Keratinocyte (primary cell): ENCODE measurements at places on chromosomes 11 and 22.

DNA sequence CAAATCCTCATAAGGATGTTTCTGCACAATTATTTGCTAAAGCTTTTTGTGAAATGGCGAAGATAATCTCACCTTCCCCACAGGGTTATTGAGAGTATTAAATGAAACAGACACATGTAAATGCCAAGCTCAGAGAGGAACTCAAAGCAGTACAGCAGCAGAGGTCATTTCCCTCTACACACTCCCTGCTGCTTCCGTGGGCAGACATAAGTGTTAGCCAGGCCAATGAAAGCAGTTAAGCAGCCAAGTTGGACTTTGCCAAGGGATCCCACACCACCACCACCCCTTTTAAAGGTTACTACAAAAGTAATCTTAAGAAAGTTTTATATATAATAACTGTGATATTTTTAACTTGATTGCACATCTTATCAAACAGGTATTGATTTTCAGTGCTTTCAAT, 4.0 kb upstream of the FAM111A start:
- no peak for DNase-seq

DNA sequence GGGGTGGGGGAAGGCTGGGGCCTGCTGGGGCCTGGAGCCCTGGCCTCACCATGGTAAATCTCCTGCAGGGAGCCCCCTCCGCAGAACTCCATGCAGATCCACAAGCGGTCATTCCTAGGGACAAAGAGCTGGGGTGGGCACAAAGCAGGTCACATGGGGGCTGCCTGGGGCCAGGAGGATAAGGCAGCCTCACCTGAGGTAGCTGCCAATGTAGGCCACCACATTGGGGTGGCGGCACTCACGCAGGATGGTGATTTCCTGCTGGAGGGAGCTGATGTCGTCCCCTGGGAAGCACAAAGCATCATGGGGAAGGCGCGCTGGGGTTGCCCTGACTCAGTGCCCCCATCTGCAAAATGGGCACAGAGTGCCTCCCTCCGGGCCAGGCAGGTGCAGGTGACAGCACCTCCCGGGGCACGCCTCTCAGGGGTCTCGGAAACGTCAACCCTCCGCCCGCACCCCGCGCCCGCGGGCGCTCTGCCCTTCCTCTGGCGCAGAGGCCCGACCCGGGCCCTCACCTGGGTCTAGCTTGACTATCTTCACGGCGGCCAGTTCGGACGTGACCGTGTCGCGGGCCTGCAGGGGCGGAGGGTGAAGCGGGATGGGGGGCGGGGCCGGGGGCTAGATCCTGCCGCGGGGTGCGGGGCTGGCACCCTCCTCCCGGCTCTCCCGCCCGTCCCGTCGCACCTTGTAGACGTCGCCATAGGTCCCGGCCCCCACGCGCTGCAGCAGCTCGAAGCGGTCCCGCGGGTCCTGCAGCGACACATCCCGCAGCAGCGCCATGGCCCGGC, 450 bp downstream of the MAP4K2 start:
- no peak for DNase-seq

DNA sequence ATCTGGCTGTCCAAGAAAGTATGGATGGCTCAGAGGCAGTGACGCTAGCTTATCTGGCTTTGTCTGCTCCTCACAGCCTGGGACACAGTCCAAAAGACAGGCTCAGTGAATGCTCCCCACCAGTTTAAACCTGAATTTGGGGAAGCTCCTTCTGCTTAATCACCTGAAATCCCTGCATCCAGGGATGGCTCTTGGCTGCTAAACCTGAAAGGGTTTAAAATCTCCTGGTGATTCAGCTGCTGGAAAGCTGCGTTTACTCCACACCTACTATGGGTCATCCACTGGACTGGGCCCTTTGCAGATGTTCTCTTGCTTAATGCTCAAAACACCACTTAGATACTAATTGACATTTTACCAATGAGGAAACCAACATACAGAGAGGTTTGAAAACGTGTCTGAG, 302.0 kb upstream of the NARS2 start:
- no peak for DNase-seq

DNA sequence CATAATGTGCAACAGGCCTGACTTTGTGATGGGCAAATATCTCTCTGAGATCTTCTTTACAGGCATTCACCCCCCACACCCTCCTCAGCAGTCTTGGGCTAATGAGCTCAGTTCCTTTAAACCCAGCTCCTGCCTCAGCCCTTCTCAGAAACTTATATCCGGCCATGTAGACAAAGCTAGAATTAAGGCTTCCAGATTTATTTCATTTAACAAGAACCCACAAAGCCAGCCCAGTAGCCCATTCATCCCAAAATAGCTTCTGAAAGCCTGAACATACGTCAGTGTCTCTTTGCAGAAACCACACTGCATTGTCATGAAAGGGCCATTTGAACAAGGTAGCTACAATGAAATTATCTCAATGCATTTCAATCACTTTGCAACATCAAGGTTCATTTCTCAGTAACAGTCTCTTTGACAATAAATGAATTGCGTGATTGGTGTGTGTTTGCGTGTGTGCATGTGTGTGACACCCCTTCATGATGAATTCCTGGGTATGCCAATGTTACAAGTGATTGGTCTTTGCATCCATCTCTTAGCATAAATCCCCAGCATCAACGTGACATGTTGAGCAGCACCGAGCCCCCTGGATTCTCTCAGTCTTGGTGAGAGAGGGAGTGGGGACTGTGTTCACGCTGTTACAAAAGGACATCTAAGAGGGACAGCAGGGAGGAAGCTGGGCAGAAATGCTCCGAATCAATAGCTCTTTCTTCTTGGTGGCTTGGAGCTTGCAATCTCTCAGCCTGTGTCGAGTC, 299.6 kb downstream of the KIRREL3 start:
- no peak for DNase-seq

DNA sequence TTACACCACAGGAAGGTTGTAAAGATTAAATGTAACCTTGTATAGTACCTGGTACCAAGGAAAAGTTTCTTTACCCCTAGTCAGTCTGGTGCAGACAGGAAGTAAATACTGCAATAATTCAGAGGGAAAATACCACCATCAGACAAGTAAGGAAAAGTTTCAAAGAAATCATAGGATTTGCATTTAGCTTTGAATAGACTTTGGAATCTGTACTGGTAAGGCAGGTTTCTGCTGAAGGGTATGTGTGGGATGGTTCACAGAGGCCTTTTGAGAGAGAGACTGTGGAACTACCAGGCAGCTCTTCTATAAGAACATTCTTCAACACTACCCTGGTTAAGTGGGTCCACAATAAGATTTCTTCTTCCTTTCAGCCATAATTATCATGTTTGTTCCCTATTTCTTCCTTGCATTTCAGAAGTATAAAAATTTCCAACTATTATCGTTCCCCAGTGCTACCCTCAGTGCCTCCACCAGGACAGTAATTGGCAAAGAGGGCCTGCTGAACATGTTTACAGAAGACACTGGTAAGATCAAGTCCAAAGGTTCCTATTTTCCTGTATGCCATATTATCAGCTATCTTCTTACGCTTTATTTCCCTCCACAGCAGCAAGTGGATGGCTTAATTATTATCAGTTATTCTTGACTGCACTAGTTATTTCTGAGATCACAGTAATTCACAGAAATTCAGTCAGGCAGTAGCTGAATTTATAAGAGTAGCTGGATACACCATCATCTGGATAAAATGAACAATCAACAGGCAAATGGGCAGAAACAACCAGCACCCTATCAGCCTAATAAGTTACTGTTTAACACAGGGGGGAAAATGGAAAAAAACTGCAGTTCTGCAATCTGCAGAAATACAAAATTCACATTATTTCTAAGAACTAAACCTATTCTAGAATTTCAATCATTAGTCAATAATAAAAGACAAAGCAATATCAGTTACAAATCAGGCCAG, 48.5 kb downstream of the PITPNB start:
- DNase-seq, result no peak

DNA sequence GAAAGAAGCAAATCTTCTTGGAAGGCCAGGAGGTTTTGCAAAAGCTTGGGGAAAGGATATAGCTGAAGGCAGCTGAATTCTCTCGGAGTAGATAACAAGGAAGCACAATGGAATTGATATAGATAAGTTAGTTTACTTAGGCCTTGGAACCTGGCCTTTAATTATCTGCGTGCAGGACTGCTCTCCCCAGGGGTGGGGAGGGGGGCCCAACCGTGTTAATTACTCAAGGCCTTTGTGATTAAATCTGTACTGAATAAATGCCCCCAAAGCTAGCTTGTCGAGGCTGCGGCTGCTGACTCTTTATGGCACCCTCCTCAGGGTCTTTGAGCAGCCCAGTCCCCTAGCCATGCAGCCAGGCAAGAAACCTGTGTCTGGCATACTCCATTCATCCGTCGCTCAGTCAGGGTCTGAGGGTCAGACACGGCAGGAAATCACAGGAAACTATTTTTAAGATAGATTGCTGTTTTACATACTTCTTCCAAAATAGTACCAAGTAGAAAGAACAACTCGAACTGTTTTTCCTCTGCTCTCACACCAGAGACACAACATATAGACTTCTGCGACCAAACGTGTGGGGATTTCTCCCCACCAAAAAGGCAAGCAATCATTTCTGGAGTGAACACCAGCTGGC, 36.5 kb downstream of the MS4A2 start:
- no peak for DNase-seq

- DNase-seq, result no peak
Measured at GRCh38 chr11:119891055-119891768, 162.2 kb upstream of the NECTIN1 start.

DNA sequence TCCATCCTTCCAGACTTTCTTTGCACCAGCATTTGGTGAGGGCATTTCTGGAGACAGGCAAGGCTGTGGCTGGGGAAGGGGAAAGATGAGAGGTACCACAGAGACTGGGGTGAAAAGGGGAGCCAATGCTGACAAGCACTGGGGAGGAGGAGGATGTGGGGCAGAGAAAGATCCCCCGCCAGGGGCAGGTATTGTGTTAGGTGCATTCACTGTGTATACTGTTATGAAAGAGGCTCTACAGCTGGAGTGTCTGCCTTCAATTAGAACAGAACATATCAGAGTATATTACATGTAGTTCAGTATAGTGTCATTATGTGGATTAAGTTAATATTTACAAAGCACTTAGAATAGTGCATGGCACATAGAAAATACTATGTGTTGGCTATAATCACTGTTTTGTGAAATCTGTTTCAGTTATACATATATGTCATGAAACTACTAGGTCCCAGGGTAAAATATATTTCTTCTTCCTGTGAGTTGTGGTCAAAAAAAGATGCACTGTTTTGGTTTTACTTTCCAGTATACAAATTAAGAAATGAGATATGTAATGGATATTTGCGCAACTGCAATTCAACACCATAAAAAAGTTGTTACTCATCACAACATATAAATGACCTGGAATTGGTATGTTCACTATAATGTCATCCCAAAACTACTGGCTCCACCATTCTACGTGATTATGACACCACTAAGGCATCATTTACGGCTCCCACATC, 8.4 kb downstream of the MSANTD2 start:
- DNase-seq, result no peak

DNA sequence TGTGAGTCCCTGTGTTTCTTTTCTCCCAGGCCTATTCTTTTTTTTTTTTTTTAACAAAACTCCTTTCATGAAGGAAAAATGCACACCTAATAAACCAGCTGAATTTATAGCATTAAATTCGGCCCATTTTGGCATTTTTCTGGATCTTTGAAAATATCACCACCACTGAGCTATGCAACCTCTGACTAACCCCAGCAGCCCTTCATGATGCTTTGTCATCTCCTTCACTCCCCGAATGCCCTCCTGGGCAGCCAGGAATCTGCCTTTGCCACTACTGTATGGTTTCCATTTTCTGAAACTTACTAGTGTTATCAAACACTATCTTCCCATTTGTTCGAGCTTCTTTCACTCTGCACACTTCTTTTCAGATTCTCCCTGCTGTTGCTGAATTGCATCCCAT, 97.9 kb downstream of the ZNF280B start:
- no peak for DNase-seq

DNA sequence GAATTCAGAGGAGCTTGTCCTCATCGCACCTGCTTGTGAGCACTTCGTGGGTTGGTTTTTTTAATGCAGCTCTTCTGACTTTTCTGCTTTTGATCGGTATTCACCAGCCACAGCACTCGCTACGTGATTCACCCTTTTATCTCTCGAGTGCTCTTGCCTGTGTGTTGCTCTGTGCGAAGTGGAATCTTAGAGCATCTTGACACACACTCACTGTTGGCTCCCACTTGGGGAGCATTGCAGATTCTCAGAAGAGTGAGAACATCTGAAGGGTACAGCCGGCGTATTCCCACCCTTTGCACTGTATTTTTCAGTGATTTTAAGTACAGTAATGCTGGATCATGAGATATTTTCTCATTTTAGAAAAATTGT, 10.9 kb downstream of the TNNT3 start:
- no peak for DNase-seq

DNA sequence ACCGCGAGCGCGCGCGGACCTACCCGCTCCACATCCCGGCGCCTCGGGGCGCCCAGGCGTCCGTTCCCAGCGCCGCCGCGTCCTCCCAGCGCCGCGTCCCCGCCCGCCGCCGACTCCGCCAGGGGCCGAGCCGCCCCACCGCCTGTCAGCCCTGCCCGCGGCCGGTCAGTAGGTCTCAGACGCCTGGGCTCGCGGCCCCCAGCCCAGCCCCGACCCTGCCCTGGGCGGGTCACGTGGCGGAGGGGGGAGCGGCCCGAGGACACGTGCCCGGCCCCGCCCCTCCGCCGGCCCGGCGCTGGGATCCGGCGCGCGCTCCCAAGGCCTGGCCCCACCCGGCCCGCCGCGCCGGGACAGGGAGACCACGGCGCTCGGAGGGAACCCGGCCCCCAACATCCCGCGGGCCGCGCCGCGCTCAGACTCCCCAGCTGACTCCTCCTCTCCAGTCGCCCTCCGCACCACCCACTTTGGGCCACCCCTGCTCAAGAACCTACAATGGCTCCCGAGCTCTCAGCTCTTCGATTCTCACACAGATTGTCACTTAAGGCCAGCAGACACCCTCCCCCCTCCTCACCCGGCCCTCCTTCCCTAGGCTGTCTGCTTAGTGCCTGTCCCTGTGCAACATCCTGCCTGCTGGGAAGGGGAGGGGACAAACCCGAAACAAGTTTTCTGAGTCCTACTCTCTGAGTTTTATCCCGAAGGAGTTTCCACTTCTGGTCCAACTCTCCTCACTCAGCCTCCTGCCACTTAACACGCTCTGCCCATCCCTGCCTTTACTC, at the start of gene RAB3IL1:
RAB3IL1 (minus strand) TSS at position 233 of the 776 bp plus-strand sequence; CDS start at position 34, 199 bp downstream.
- DNase-seq, result no peak

GRCh38 chr11:119284344-119285157, 32.4 kb downstream of the MCAM start:
- no peak for DNase-seq

GRCh38 chr11:19279451-19279850, 38.7 kb upstream of the E2F8 start:
- DNase-seq, result no peak

GRCh38 chr11:127052404-127052803, 51.8 kb upstream of the KIRREL3 start:
- DNase-seq, result no peak

GRCh38 chr11:63767267-63767564, 1.4 kb downstream of the ZFTA start:
- no peak for DNase-seq
